CD4-positive, alpha-beta T cell treated with Interleukin-12 subunit alpha and Interleukin-12 subunit beta, for 1 hour (primary cell): ENCODE measurements at places on chromosomes 3 and 15.

DNA sequence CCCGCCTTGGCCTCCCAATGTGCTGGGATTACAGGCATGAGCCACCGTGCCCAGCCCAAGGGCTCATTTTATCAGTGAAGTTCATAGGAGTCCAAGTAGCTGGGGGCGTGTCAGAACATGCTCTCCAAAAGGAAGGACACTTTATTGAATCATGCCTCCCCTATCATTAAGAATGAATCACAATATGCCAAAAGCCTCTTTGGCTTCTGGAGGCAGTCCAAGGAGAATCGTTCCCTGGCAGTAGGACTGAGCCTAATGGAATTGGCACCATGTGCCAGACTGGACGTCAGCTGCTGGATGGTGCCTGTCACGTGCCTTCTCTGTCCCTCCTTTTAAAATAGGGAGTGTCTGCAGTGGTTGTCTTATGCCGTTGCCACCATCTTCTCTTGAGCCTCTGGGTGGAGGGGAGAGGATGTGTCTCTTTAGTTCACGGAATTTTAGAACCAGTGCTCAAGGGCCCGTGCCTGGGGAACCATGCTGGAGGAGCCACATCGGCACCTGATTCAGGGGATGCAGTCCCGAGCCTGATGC lies 234.7 kb upstream of the LYSMD4 start:
- no peak for DNase-seq

GRCh38 chr15:59685737-59686297 lies 3.3 kb downstream of the BNIP2 start:
- no peak for DNase-seq

DNA sequence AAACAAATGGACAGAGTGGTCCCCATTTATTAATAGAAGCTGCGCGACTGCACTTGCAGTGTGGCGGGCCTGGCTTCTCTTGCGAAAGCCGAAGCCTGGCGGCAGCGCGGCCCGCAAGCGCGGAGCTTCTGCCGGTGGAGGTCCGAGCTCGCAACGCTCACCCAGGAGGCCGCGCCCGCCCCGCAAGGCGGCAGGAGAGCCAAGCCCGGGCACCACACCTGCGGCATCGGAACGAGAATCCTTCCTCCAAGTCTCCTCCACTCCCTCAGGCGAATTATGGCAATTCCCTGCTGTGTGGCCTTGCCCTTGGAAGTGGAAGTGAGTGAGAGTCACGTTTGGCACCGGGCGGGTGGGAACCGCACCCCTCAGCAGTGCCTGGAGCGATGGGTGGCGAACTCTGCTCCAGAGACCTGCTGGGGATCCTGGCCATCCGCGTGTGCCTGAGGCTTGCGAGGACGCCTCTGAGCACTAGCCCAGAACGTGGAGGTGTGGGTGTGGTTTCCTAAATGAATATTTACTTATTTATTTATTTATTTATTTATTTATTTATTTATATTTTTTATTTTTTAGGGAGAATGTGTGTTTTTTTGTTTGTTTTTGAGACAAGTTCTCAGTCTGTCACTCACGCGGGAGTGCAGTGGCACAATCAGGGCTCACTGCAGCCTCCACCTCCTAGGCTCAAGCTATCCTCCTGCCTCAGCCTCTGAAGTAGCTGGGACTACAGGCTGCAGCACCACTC lies 133.7 kb upstream of the UBE2E1 start:
- no peak for DNase-seq

- no peak for DNase-seq
Measured at GRCh38 chr3:165854696-165855095, 17.5 kb upstream of the BCHE start.

GRCh38 chr15:48896869-48897814 lies 19.2 kb downstream of the EID1 start:
- DNase-seq, result no peak

- no peak for DNase-seq
Measured at GRCh38 chr15:66023311-66023972, 154.2 kb downstream of the RAB11A start.

- DNase-seq, result no peak
Measured at GRCh38 chr15:101103598-101103997, 148.2 kb downstream of the CHSY1 start.
